ENCODE measurements at places on chromosomes 3 and 15.

- no peak for DNase-seq
Observed at GRCh38 chr15:90441027-90441426, 53.0 kb downstream of the IQGAP1 start.

DNA sequence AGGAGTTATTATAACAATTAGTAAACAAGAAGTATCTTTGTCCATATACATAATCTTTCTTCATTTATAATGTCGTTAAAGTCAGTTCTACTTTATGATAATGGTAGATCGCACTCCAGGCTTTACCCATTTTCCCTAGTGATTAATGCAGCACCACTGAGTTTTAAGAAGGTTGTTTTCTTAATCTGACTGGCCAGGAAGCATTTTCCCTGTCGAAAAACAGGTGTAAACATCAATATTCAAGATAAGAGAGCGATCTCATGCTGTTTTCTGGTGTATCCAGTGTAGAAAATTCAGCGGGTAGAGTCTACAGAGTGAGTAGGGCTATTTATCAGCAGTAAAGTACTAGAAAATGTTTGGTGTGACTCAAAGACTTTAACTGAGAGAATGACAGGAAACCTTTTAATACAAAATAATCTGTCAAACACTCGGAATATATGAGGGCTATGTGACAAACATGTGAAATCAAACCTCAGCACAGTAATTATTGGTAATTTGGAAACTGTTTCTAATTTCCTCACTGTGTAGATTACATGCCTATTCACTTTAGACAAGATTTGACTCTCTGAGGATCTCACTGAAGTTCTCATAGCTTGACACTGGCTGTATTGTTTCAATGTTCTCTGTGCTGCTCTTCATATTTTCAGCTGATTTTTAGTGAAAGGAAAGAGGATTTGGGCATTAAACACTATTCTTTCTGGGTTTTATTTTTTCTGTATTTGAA, 1013.2 kb downstream of the VGLL3 start:
- DNase-seq, result no peak

DNA sequence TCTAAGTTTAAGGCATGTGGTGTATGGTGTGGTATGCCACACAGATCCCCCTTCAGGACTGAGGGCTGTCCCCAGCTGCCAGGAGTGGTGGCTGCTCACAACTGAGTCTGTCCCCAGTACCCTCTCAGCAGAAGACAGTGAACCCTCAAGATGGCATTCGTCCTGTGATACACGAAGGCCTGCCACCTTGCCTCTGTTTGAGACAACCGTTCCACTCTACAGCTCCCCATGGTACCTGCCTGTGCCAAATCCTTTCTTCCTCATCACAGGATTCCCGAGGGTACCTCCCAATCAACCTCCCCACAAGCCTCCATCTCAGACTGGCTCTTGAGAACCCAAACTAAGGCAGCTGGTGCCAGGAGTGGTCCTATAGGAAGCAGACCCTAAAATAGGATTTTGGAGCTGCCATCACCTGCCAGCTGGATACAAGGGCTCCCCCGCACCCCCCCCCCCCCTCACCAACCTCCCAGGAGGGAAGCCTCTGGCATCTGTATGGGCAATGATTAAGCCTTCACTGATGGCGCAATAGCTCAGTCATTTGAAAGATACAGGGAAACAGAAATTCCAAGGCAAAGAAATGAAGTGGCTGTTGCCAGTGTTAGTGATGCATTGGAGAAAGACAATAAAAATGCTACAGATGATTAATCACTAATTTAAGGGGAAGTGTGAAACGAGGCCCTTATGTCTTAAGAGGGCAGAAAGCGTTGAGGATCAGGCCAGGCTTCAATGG, 230.0 kb upstream of the LYSMD4 start:
- no peak for DNase-seq

DNA sequence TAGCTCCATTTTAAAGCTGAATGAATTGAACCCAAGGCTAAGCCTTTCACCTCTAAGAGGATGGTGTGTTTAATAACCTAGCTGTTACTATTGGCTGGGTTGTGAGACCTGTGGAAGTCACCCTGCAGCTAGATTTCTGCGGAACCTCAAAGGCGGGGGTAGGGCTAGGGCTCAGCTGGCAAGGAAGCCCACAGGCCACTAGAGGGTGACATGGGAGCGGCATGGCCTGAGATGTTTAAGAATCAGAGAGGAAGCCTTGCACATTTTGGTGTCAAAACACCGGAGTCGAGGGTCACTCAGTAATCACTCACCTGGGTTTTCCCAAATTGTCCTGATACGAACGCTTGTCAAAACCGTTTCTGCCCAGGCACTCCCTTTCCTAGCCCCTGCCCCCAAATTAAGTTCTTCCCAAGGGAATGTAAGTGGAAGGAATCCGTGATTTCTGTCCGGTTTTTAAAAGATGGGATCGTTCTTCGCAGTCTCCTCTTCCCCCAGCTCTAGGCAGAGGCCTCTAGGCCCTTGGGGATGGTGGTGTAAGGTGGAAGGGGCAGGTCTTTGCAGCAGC, 3.8 kb upstream of the ACAD9 start:
- no peak for DNase-seq

DNA sequence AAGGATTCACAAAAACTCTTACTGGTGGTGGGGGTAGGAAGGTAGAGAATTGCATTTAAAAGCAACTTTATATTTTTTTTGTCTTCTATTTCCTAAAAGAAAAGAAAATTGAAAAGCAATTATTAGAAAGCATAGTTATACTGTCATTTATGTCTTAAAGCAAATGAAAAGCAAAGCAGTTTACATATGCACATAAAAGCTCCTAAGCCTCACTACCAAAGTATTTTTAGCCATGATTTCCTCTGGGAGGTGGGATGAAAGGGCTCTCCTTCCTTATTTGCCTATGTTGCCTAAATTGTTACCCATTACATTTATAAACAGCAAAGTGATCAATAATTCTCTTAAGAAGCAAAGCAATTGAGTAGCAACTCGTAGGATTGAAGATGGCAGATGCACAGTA, 7.0 kb downstream of the ZNF445 start:
- DNase-seq, result no peak

- DNase-seq, result no peak
Observed at GRCh38 chr3:46006238-46007032, 10.8 kb upstream of the FYCO1 start.

DNA sequence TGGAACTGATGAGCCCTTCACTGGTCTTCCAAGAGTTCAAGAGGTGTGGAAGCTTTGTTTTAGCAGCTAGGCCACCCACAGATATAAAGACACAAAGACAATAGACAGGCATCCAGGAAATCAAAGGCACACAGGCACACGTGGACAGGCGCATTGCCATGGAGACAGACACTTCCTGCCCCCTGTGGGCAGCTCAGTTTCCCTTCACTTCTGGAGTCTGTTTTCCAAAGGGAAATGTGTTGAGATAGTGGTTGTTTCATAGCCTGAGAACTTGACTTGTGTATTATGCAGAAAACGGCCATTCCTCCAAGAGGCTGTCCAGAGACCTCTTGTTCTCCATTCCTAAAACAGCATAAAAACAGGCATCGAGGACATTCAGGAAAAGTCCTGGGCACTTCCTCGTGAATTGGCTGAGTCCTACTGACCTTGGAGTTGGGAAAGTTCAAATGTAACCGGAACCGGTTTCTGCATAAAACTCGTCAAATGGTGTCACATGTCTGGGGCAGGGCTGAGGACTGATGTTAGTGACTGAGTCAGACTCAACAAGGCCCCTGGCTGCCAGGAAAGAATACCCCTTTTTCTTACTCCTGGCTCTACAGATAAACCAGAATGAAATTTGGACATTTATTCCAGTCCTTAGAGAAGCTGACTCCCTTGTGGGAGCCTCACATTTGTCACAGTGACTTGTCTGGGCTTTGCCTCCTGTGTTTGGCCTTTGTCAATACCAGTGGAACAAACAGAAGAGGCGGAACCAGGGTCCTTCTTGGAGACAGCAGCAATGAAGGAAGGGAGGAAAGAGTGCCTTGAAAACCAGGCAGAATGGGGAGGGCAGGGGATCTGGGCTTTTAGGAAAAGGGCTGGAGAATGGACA, 1.3 kb downstream of the ALPK3 start:
- no peak for DNase-seq

DNA sequence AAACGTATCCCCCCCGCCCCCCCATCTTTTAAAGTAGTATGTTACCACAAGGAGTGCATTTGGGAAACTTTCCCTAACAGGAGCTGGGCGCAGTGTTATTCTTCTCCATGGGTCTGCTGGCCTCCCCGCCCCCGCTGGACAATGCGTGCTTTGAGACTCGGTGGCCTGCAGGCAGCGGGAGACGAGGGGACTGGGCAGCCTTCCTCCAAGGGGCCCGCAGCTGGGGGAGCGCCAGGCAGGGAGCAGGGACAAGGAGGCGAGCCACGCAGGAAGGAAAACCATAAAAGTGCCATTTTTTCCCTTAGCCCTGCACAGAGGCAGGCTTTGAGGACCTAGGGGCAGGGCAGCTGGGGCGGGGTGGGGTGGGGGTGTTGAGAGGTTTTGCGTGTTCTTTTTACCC, 14.1 kb downstream of the SOX2 start:
- DNase-seq, result no peak

GRCh38 chr3:123656691-123657090, 71.8 kb upstream of the HACD2 start:
- DNase-seq, result no peak

- no peak for DNase-seq
Observed at GRCh38 chr3:194254040-194254439, 97.1 kb downstream of the CPN2 start.

- DNase-seq, result no peak
Observed at GRCh38 chr3:27289769-27290413, 79.3 kb downstream of the NEK10 start.

- no peak for DNase-seq
Observed at GRCh38 chr15:40766906-40767837, 2.6 kb upstream of the C15orf62 start.

GRCh38 chr3:131620977-131621376, 118.2 kb upstream of the MRPL3 start:
- DNase-seq, result no peak

- DNase-seq, result no peak
Observed at GRCh38 chr15:65818927-65819562, 27.0 kb upstream of the DENND4A start.

GRCh38 chr15:60134609-60135008, 130.5 kb downstream of the FOXB1 start:
- DNase-seq, result no peak

GRCh38 chr3:43010638-43011037, 31.5 kb downstream of the GASK1A start:
- DNase-seq, result no peak

DNA sequence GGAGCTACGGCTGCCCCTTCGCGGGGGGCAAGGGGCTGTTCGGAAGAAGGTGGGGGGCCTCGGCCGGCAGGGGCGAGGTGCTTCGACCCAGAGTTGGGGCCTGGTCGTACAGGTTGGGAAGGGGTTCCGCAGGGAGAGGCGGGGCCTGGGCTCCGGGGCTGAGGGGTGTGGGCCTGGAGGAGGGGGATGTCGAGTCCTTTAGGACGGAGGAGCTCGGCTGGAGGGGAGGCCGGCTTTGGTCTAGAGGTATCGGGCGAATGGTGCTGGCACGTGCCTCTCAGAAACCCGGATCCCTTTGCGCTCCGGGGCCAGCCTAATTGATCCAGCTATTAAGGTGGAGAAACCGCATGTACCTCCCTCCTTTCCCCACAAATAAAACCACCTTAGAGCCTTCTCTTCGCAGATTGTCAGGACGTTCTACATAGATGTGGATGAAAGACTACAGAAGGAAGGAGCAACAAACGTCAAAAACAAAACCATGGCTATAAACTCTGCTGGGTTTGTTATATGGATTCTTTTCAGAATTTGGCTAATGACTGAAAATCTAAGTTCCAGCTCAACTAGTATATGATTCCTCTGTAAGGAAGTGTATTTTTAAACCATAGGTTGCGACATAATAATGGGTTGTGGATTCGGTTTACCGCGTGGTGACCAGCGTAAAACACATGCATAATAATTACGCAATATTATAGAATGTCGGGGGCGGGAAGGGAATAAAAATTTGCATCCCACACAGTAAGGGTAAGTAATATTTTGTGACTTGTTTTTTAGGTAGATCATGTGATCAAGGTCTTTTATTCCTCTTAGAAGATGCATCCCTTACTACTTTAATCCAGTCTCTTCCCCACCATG, 644 bp upstream of the NGLY1 start:
- peak; percentile 45 for DNase-seq

GRCh38 chr3:194893121-194893987, 207.7 kb downstream of the FAM43A start:
- DNase-seq, result no peak

DNA sequence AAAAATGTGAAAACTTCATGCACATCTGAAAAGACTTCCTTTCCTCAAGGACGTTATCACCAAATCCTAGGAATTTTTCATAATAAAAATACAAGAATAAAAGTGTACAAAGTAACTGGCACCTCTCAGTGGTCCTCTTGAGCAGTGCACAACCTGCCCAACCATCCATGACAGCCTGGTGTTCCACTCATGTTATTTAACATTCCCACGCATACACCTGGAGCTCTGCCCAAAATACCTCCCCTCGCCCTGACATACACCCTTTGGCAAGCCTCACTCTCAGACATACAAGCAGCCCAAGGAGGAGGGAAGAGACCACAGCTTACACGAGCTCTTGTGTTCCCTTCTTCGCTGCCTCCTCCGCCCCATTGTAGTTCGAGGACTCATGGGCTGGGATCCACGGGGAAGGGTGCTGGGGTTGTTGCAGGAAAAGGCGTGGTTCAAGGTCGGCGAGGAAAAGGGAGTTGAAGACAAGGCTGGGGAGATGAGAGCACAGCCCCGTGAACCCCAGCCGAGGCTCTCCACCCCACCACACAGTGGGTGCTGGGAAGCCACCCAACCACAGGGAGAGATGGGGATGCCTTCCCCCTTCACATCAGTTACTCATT, 23.3 kb downstream of the GRIP2 start:
- no peak for DNase-seq

DNA sequence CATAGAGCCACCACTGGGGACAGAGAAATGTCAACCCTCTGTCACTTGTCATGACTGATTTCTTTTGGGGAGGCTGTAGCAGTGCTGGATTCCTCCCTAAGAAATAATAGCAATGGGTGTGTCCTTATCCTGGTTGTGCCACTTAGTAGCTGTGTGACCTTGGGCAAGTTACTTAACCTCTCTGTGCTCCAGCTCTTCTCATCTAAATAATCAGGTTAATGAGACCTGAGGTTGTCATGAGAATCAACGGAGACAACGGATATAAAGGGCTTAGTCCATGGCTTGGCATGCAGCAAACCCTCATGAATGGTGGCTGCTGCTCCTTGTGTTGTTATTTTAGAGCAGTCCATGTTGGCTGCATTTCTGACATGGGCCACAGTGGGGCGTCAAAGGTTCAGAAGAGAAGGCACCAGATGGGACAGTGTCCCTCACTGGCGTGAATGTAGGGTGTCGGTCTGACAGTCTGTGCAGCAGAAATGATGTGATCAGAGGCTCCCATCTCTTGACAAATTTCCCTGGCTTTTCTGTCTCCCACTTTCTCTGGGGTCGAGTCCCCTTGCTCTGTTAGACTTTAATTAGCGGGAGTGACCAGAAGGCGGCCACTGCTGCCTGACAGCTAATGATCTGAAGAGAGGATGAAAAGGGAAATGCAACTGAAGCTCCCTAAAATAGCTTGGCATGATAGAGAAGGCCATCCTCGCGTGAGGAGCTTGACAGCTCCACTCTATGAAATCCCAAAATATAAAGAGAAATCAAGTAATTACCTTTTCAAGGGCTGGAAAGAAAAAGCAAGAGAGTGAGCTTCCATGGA, 209.4 kb downstream of the CADPS start:
- peak; percentile 70 for DNase-seq
